Activated naive CD4-positive, alpha-beta T cell (primary cell): ENCODE measurements at places on chromosomes 11 and 22.

DNA sequence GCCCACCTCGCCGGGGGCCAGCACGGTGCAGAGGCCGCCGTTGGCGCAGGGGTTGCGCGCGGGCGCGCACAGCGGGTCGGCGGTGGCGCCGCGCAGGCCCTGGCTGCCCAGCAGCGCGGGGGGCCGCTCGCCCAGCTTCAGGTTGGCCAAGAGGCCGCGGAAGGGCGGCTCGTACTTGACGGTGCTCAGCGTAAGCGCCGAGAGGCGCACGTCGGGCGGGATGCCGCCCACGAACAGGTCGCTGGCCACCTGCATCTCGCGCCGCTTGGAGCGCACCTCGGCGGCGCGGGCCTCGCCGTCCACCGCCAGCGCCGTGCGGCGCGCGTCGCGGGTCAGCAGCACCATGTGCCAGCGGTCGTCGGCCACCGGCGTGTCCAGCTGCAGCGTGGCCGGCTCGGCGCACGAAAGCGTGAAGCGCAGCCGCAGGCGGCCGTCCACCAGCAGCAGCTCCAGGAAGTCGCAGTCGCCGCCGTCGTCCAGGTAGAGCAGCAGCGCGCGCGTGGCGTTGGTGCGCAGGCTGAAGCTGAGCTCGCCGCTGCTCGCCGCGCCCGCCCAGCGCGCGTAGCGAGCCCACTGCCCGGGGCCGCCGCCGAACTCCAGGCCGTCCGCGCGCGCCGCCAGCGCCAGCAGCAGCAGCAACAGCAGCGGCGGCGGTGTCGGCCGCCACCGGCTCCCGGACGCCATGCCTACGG is 9.8 kb downstream of the NRXN2 start:
- no peak for DNase-seq

DNA sequence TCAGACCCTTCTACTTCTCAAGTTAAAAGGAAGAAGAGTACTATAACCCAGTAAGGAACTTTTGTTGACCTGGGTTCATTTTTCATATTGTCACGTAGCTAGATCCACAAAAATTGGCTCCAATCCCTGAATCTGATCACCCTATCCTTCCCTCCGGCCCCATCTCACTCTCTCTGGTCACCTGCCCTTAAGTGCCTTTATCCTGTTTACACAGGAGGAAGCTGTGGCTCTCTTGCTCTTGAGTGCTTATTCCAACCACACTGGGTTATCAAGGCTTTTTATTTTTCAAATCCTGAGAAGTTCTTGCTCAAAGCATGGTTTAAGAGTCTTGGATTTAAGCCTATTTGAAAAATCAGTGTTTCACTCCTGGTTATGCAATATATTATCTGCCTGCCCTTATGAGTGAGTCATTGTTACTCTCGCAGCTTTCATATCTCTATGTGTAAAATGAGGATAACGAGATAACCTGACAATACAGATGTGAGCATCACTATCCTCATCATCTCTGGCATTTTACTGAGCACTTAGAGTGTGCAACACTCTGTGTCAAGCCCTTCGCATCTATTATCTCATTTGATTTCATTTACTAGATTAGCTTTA is 293.9 kb downstream of the GUCY1A2 start:
- no peak for DNase-seq

DNA sequence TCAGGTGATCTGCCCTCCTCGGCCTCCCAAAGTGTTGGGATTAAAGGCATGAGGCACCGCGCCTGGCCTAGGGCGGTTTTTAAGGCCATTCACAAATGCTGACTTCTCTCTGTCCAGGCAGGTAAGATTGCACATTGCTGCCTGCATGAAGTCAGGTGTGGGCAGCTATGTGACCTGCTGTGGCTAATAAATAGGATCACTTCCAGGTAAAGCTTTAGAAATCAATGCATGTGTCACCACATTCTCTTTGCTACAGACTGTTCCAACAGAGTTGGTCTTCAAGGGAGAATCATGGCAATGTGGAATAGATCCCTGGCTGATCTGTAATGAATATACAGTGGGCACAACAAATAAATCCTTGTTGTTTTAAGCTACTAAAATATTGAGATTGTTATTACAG is 260.3 kb upstream of the PITPNB start:
- DNase-seq, result no peak

DNA sequence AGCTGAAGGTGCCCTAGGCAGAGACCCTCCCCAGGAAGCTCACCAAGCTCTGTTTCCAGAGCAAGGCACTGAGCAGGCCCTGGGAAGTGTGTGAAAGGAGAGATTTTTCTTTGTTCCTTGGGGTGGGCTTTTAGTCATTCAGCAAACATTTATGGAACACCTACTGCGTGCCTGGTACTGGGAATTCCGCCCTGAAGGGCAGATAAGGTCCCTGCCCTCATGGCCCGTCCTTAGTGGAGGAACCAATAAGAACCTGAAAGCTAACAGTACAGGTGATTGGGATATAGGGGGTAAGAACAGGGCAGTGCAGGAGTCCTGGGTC is 3.9 kb downstream of the TMEM134 start:
- no peak for DNase-seq

DNA sequence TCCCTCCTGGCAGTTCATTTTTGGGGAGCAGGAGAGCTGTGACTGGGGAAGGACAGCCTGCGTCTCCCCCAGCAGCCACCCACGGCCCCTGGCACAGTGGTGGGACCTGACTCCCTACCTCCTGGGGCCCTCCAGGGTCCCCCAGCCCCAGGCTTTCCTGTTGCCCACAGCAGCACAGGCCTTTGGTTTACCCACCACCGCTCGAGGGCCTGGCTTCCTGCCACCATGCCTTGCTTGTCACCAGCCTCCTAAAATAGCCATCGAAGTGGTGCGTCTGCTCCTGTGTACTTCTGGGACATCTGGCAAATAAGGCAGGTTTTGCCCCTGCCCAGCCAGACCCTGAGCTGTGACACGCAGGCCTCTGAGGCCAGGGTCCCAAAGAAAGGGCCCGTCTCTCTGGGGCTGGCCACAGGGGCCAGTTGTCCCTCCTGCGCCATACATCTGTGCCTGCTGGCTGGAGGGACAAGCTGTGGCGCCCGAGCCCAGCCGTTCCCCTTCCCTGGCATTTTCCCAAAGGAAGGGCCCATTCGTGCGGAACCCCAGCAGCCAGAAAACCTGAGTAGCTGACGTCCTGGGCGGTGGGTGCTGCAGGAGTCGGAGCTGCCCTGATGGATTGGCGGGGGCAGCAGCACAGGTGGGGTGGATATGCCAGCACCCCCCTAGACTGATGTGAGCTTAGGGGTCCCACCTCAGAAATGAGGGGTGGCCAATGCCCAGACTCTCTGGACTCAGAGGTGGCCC is 14.6 kb downstream of the PHLDA2 start:
- DNase-seq, result no peak

DNA sequence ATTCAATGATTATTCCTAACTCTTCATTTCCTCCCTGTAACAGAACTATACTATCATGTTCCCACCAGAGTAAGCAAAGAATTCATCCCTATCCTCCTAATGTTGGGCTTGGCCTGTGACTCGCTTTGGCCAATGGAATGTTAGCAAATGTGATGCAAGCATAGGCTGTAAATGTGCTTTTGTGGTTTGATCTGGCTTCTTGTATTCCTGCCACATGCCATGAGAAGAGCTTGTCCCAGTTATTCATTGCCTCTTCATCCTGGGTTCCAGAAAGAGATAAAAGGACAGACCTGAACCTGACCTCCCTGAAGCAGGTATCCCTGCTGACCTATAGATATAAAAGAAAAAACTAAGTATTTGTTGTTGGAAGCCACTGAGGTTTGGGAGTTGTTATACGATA is 51.0 kb downstream of the SYTL2 start:
- DNase-seq, result no peak
